ENCODE measurements at places on chromosomes 16 and 17.

- ATAC-seq: no peak
Measured at GRCh38 chr17:72476575-72476986, 355.8 kb downstream of the SOX9 start.

DNA sequence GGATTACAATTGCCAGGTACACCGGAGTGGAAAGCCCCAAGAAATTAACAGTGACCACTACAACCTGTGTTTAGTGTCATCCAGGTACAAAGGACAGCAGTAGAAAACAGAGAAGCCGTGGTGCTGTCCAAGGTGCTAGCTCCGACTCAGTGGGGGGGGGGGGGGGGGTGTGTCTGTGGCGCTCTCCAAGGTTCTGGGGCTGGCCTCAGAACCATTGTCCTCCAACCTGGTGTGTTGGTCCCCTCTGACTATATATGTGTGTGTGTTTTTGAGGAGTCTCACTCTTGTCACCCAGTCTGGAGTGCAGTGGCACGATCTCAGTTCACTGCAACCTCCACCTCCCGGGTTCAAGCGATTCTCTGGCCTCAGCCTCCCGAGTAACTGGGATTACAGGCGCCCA lies 5.8 kb upstream of the ZNF23 start:
- no peak for ATAC-seq

GRCh38 chr16:2324296-2324859 lies 16.1 kb downstream of the ABCA3 start:
- ATAC-seq: no peak

DNA sequence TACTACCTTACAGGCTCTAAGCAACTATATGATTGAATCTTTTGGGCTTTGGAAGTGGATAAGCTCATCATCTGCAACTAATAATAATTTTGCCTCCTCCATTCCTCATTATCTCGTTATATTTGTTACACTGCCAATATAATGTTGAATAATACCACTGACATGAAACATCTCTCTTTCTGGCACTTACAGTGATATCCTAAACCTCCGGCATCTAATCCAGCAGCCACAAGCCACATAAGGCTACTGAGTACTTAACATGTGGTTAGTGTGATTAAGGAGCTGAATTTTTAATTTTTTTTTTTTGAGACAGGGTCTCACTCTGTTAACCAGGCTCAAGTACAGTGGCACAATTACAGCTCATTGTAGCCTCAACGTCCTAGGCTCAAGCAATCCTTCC lies 9.6 kb downstream of the CDC42EP4 start:
- peak; percentile 22 for ATAC-seq

DNA sequence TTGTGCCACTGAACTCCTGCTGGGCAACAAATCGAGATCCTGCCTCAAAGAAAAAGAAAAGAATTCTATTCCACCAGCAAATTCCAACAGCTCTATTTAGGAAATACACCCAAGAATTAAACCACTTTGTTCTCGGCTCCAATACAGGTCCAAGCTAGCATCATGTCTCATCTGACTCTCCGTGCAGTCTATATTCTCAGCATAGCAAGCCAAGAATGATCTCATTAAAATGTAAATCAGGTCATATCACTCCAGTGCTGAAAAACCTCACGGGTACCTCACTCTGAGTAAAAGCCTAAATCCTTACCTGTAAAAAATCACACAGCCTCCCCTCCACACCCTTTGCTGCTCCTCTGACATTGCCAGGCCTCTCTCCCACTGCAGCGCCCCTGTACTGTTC lies 23.9 kb downstream of the UBE2G1 start:
- ATAC-seq: no peak

- no peak for ATAC-seq
Measured at GRCh38 chr16:10213748-10214147, 31.5 kb upstream of the GRIN2A start.

DNA sequence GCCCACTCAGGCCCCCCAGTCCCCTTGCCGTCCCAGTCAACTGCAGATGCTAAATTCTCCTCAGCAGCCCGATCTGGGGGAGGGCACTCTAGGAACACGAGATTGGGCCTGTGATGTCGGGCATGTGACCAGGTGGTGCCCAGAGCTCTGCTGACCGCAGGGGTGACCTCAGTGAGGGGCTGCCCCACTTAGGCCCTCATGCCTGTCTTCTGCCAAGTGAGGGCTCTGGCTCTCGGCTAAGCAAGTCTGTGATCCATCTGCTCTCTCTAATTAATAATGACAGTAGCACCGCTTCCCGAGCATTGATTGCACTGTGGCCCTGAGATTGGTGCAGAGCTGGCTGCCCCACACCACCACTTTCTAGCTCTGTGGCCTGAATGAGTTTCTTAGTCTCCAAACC lies 138.8 kb downstream of the MRM1 start:
- peak; percentile 49 for ATAC-seq

DNA sequence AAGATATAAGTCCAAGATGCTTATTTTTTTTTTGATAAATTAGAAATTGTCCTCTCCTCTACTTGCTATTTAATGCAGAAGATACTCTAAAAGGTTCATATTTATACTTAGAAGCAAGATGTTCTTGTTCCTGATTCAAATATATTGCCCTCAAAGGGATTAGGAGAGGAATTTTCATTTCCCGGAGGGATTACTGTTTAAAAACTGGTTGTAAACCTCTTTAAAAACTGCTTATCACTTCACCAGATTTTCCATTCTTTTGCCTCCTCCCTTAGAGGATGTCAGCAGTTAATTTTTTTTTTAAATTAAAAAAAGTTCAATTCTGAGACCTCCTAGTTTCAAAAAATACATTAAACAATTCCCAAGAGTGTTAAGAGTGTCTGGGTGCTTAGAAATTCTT lies 2.8 kb downstream of the TENT4B start:
- ATAC-seq: no peak

DNA sequence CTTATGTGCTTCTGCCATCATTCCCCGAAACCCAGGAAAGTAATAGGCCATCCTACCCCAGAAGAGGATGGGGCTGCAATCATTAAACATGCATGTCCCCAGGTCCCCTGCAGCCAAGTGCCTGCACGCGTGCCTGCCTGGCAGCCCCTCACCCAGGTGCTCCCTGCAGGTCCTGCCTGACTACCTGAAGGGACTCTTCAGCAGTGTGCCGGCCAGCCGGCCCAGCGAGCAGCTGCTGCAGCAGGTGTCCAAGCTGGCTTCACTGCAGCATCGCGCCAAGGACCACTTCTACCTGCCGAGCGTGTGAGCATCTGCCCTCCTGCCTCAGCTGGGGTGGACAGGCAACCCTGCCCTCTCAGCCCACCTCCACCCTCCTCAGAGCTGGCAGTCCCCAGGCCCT lies 16.2 kb upstream of the ALKBH5 start:
- ATAC-seq: no peak

GRCh38 chr16:518858-519257 lies 8.7 kb upstream of the CAPN15 start:
- no peak for ATAC-seq

DNA sequence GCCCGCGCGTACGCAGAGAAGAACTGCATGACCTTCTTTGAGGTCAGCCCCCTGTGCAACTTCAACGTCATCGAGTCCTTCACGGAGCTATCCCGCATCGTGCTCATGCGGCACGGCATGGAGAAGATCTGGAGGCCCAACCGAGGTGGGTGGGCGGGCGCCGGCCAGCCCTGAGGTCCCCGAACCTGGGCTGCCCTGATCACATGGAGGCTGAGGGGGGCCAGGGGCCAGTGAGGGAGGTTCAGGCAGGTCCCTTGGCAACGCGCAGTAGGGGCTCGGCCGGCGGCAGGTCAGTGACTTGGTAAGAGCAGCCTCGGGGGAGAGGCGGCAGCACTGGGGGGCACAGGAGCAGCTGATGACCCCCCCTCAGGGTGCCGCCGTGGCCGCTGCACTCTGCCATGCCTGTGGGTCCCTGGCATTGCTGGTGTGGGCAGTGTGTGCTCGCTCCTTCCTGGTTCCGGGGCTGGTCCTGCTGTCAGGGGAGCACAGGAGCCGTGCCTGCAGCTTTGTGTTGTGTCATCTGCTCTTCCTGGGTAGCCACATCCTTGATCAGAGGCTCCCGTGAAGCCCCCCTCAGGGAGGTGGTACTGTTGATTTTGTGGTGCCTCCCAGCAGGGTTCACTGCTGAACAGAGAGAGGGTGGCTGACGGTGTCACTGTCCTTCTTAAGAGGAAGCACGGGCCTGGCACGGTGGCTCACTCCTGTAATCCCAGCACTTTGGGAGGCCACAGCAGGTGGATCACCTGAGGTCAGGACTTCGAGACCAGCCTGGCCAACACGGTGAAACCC lies 4.6 kb upstream of the WFIKKN1 start:
- ATAC-seq: no peak

DNA sequence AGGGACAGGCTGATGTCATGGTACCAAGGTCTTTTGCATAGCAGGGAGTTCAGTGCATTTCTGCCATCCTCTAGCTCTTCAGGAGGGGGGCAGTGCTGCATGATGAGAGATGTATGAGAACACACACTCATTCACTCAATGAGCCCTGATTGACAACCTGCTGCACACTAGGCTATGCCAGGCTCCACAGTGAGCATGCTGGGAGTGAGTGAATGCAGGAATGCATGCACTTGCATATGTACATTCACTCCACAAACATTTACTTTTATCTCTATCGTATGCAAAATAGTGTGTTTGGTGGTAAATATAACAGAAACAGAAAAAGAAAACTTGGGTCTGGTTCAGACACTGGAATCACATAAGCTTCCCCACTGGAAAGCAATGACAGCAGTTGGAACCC lies 374.1 kb upstream of the C16orf82 start:
- ATAC-seq: no peak

DNA sequence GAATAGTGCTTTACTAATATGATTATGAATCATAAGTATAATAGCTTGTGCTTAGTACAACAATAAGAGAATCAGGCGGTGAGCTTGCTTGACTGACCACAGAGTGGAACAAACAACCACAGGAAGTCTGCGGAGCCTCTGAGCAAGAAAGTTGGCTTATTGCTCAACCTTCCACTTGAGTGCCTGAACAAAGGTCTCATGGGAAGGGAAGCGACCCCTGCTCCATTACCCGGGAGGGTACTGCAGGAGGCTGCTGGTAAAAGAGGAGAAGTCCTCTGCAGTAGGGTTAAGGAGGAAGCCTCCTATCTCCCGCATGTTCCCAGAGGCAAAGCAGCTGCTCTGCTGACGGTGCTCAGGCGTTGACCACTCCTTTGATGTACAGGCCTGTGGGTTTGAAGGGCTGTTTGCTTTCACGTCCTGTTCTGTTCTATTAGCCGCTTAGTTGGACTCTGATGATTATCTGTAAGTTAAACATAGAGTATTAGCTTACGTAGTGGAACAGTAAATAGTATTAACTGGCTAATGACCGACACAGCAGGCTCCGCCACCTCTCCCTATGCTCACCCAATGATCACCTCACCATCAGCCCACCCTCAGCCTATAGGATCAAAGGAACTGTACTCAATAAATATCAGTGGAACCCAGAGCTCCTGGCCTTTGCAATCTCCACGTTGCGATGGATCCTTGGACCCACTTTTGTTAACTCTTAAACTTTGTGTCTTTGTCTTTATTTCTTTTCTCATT lies 17.5 kb downstream of the ALOX15B start:
- no peak for ATAC-seq

GRCh38 chr17:37164057-37164456 lies 211.7 kb upstream of the C17orf78 start:
- ATAC-seq: no peak

DNA sequence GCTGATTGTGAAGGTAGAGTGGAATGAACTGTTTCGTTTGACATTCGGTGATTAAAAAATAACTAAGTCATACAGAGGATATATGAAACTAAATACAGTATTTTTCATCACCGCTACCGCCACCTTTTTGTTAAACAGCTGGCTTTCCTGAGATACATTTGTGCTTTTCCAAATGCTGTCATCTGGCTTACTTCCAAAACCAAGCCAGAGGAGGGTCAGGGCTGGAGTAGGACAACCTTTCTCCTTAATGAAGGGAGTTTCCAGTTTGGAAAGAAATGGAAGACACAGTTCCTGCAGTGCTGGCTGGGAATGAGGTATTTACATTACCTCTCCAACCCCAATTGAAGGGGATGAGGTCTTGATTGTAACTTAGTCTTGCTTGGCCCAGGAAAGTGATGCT lies 3.2 kb downstream of the TNRC6C start:
- no peak for ATAC-seq

GRCh38 chr17:2054512-2055291 lies at the start of gene HIC1:
Gene HIC1, plus strand, starts transcription at chr17:2055103. Its CDS starts 1,588 bp downstream, at chr17:2056691.
- ATAC-seq: peak; percentile 84

DNA sequence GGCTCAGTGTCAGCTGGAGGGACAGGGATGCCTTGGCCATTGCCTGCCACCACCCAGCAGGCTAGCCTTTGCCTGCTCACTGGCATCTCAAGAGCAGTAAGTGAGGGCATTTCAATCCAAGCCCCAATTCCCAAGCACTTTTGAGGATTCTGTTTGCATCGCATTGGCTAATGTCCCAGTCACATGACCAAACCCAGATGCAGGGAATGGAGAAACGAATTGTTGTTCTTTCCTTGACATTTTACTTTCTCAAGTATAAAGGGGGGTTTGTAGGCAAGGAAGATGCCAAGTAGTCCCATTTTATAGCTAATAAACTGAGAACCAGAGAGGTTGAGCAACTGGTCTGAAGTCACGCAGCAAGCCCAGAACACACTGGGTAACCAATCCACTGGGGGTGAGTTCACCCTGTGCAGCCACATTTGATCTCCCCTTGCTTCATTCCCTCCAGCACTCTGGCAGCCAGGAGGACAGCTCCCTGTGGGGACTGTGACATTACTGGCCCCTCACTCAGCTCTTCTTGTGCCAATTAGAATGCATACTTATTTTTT lies 193.8 kb upstream of the CACNG3 start:
- no peak for ATAC-seq

GRCh38 chr16:85564277-85565051 lies 48.7 kb upstream of the GSE1 start:
- ATAC-seq: no peak

- no peak for ATAC-seq
Measured at GRCh38 chr16:12958366-12958765, 57.0 kb downstream of the SHISA9 start.

DNA sequence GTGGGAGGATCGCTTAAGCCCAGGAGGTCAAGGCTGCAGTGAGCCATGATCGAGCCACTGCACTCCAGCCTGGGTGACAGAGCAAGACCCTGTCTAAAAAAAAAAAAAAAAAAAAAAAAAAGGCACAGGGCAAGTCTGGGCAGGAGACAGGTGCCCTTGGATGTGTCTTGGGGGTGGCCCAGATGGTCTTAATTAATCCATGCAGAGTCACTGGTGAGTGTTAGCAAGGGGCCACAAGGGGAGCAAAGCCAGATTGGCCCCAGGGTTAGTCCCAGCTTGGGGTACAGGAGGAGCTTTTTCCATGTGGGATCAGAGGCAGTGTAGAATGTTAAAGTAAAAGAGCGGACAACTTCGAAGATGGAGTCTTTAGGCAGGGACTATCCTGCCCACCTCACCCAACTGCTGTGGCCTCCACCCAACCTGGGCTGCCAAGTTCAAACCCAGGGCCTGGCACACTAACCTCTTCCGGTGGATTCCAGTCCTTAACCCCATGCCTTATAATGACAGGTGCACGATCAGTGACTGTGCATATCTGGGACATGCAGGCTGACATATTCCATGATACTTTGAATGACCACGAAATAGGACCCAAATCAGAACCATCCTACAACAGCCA lies 32.2 kb upstream of the MFSD6L start:
- ATAC-seq: no peak

GRCh38 chr17:30550512-30551273 lies 73.5 kb downstream of the GOSR1 start:
- no peak for ATAC-seq

GRCh38 chr17:57138956-57139576 lies 54.0 kb downstream of the AKAP1 start:
- ATAC-seq: no peak
